ENCODE measurements at places on chromosomes 16 and 17. TPM values are rescaled to one million over a fixed set of nuclear protein-coding genes. Genes with fewer than 3 reads are reported as not detected.

Gene OR2C1
- total RNA-seq: not detected

Gene ZNF821
- 27.7 TPM for total RNA-seq

Gene CCDC200
- not detected for total RNA-seq

Gene CMTM2
- not detected for total RNA-seq

GRCh38 chr17:19321481-19322128 is 40.9 kb downstream of the B9D1 start:
- DNase-seq: no peak

GRCh38 chr16:30771726-30772125 is 9.6 kb downstream of the RNF40 start:
- DNase-seq: no peak

GRCh38 chr17:19551591-19552148 is 18.0 kb downstream of the SLC47A1 start:
- no peak for DNase-seq

- no peak for DNase-seq
These were observed 517.7 kb upstream of the PSMD7 start for GRCh38 chr16:73778887-73779286.

DNA sequence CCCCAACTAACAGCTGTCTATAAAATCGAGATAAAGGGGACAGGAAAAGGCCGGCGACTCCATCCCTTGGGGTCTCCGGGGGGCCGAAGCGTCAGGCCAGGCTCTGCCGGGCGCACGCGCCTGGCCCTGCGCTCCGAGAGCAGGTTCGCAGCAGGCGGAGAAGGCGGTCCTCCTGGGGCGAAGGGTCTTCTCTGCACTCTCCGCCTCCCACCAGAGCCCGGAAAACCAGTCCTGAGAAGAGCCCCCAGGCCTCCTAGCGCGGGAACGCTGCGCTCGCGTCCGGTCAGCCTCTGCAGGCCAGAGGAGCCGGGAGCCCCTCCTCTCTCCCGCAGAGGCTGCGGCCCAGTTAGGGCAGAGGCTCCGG is 5.1 kb downstream of the FOXF1 start:
- no peak for DNase-seq

DNA sequence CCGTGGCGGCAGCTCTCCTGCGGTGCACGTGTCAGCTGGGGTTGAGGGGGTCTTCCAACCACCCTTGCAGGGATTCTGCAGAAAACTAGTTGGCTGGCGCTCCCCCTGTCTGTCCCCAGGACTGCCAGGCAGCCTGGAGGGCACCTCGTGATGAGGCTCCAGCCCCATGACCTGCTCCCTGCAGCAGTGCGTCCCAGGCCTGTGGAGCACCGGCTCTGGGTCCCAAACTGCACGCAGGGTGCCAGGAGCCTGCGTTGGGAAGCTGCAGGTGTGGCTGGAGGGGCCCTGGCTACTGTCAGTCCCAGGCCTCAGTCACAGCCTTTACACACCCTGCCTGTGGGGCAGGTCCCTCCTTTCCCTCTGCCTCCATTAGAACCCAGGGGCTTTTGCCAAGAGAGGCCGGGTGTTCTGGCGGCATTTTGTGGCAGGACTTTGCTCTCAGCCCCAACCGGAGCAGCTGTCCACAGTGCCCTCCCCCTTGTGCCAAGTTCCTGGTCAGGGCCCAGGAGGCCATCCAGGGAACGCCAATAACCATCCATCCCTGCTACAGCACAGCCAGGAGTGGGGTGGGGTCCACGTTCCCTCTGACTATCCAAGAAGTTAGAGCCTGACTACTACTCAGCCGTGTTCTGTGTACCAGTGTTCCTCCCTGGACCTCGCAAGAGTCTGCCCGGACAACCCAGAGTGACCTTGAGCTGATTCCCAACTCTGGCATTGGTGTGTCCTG is 9.2 kb downstream of the CHMP6 start:
- no peak for DNase-seq

GRCh38 chr17:27471321-27472269 is 15.3 kb downstream of the KSR1 start:
- no peak for DNase-seq

DNA sequence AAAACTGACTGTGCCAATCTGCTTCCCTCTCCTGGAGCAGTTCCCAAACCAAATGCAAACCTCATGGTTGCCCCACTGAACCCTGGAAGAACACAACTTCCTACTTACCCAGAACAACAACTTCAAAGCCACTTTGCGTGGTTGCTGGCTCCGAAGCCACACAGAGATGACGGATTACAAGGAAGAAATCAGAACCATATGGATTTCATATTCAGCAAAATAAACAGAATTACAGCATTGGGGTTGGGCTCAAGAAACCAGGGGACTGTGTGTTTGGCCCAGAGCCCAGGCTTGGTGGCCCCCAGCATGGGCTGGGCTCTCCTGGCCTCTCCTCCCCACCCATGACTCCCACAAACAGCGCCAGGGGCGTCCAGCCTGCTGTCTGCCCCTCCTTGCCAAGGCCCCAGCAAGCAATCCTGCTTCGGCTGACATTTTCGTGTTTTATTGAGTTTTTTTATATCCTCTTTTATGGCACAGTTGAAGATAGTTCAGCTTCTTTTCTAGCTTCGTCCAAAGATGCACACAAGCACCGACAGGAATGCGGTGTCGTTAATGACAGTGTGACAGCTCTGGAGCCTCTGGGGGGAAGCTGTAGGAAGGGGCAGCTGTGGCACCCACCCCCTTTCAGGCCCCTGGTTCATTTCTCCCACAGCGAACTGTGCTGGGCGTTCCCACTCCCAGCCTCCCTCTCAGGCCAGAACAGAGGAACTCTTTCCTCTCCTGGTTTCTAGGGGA is 137.1 kb downstream of the GAS7 start:
- no peak for DNase-seq

DNA sequence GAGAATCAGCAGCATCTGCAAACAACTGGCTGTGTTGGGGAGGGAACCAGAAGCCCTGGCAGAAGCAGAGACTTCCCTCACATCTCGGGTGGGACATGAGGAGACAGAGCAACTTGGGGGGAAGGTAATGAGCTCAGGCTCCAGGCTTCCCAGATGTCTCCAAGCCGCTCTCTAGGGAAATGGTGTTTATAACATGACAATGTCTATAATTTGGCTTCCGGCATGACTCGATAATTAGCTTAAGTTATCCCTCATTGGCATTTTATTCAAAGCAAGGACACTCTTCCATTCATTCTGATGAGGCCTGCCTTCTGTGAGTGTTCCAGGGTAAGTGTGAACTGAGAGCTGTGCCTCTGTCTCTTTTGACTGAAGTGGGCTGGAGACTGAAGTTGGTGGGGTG is 14.7 kb upstream of the MLLT6 start:
- DNase-seq: no peak

GRCh38 chr17:41678907-41679739 is 9.6 kb upstream of the EIF1 start:
- peak; percentile 20 for DNase-seq

Measured in G401 (cell line).